ENCODE measurements at places on chromosomes 7 and 10.

GRCh38 chr7:94004024-94004951, at the start of gene BET1:
Gene BET1 (minus strand): TSS chr7:94004355. CDS start chr7:94004216, 139 bp downstream.
- DNase-seq, result peak; percentile 80

DNA sequence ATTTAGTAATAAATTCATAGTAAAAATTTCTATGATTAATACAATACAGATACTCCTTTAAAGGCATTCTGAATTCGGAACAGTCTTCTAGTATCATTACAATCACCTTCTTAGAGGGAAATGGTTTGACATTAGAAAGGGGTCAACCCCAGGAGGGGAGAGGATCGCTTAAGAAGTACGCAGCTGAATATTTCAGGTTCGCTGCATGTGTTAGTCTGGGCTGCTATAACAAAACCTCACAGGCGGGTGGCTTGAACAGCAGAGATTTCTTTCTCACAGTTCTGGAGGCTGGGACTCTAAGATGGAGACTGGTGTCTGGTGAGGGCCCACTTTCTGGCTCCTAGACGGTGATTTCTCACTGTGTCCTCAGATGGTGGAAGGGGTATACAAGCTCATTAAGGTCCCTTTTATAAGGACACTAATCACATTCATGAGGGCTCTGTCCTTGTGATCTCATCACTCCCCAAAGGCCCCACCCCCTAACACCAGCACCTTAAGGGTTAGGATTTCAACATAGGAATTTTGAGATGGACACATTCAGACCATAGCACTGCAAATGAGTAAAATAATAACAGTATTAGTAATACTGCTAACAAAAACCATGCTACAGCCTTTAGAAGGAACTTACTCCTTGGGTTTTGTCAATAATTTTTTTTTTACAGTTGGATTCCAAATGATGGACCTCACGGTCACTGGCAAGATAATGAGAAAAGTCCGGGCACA, 34.0 kb downstream of the GNA12 start:
- DNase-seq, result no peak

GRCh38 chr10:76645341-76645740, 992.3 kb downstream of the KCNMA1 start:
- DNase-seq, result no peak

- DNase-seq, result no peak
Observed at GRCh38 chr7:155187061-155187785, 110.5 kb upstream of the INSIG1 start.

- DNase-seq, result no peak
Observed at GRCh38 chr10:85147346-85148250, 819.2 kb downstream of the CCSER2 start.

- no peak for DNase-seq
Observed at GRCh38 chr10:51103554-51104217, 29.4 kb downstream of the PRKG1 start.

- DNase-seq, result no peak
Observed at GRCh38 chr10:69869291-69869961, 67.7 kb downstream of the COL13A1 start.

- no peak for DNase-seq
Observed at GRCh38 chr10:31940839-31941653, 12.4 kb upstream of the ARHGAP12 start.

- no peak for DNase-seq
Observed at GRCh38 chr7:151851145-151851751, 25.7 kb downstream of the PRKAG2 start.

DNA sequence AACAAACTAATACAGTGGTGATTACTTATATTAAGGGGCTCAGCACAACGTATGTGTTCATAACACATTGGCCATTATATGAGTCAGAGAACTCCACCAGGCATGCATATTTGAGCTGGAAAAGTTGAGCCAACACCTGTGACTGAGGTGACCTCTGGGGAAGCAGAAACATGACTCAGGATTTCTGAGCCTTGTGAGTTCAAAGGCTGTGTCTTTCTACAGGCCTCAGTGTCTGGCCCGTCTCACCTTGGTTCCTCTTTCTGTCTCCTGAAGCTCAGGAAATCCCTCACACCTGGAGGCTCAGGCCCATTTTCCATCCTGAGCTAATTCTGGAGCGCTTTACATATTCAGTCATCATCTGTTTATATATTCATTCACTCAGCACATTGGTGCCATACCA, 230.9 kb upstream of the AGK start:
- no peak for DNase-seq

- no peak for DNase-seq
Observed at GRCh38 chr7:151923097-151923876, 33.0 kb upstream of the GALNTL5 start.

DNA sequence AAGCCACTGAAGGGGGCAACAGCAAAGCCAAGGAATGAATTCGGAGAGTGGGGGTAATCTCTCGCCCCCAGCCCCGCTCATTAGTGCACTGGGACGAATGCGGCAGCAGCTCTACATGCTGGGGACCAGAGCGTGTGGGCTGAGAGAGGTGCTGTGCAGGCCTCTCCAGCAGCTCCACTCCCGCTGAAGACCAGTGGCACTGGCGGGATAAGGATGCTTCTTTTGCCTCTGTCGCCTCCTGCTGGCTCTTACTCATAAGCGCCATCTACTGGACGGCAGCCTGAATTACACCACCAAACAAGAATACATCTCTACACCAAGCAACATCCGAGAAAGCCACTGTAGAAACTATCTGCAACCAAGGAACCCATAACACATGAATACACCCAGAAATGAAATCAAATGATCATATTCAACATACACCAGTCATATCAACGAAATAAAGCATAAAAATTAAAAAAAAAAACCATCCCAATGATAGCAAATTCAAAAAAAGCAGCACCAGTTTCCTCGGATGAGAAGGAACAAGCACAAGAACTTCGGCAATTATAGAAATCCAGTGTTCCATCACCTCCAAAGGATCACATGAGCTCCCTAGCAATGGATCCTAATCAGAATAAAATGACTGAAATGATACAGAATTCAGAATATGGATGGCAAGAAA, 79.0 kb upstream of the TMEM168 start:
- no peak for DNase-seq

GRCh38 chr10:44280226-44281014, 104.5 kb downstream of the CXCL12 start:
- no peak for DNase-seq

DNA sequence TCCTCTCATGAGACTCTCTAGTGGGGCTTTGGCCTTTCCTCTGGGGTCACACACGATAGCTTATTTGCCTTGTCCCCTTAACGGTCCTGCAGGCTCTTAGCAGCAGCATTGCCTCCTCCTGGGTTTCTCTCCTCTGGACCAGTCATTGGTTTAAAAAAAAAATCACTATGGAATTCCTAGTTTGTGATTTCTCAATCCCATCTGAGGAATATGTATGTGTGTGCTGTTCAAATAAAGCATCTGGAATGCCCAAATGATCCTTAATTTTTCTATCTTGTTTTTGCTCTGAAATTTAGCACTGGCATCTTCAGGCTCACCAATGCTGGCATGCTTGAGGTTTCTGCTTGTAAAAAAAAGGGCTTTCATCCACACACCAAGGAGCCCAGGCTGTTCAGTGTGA, 30.5 kb downstream of the ACTA2 start:
- no peak for DNase-seq

- no peak for DNase-seq
Observed at GRCh38 chr10:3701491-3701890, 83.5 kb downstream of the KLF6 start.

DNA sequence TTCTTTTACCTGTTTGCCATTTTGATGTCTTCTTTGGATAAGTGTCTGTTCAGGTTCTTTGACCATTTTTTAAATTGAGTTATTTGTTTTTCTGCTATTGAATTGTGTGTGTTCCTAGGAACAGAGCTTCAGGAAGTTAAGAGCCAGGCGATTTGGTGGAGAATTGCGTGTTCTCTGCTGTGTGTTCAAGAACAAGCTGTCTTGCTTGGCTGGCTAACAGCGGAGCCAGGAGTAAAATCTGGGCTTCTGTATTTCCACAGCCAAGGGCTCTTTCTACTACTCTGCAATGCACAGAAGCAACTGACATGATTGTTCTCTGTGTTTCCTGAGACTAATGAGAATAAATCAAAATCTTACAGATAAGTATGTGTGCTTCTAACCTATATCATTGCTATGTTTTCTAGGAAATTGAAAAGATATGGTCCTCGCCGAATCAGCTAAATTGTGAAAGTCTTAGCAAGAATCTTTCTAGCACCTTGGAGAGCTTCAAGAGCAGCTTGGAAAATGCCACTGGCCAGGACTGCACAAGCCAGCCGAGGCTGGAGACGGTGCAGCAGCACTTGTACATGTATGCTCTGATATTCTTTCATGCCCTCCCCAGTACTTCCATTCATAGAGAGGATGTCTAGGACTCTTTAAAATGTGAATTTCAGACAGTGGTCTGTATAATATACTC, 124.2 kb downstream of the ABCA13 start:
- DNase-seq, result no peak

GRCh38 chr7:46654546-46655443, 733.7 kb upstream of the IGFBP3 start:
- no peak for DNase-seq

DNA sequence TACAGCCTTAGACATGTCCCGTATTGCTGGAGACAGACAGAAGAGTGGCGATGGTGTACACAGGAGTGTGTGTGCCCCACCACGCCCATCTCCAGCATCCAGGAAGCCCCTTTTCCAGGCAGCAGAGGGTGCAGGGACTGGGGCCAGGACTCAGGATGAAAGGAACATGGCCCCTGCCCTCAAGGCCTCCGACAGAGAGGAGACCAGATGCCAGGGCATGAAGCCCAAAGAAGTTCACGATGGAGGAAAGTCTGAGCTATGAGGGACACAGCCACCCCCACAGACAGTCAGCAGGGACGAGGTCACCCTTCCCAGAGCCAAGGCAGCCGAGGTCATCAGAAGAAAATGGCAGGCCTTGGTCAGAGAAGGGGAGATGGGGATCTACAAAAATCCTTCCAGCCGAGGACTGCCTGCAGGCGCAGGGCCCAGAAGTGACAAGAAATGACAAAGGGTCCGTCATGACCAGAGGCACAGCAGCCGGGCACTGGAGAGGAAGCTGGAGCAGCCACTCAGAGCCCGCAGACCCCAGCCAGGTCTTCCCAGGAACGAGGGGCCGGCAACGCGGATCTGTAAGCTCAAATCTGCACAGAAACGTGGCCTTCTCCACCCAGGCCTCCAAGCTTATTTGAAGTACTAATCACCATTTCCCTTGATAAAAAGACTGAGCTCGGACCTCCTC, 78.7 kb upstream of the PPP2R2D start:
- DNase-seq, result no peak

DNA sequence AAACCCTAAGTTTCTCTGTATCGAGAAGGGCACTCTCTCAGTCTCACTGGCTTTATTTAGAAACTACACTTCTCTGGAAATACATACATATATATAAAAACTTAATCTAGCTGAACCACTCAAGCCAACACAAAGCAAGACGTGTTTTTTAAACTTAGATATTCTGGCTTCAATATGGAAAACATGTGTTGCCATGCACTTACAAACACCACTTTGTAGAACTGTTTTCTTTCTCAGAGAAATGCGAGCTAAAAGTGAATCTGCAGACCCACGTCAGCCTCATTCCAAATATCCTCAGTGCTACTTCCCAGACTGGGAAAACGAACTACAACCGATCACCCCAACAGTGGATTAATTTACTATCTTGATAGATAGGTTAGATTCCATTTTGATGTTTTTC, 1.7 kb downstream of the CCDC3 start:
- DNase-seq, result no peak

GRCh38 chr10:129716211-129716681, 247.8 kb downstream of the EBF3 start:
- no peak for DNase-seq

- no peak for DNase-seq
Observed at GRCh38 chr7:1348096-1348822, 111.0 kb downstream of the MICALL2 start.

DNA sequence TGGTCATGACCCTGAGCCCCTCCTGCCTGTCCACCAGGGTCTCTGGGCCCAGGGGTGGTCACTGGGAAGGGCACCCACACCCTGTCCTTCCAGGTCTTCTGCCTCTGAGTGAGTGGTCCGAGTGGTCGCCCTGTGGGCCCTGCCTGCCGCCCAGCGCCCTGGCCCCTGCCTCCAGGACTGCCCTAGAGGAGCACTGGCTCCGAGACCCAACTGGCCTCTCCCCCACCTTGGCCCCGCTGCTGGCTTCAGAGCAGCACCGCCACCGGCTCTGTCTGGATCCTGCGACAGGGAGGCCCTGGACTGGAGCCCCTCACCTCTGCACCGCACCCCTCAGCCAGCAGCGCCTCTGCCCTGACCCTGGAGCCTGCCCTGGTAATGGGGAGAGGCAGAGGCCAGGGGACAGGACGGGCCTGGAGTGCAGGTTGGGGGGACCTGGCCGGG, 13.9 kb upstream of the ZNF862 start:
- DNase-seq, result no peak

- no peak for DNase-seq
Observed at GRCh38 chr7:4099651-4100050, 582.4 kb upstream of the FOXK1 start.

GRCh38 chr10:107163881-107164861, at the start of gene SORCS1:
Gene SORCS1 (minus strand): TSS chr10:107164706.
- DNase-seq, result peak; percentile 51

- no peak for DNase-seq
Observed at GRCh38 chr10:3595736-3596135, 189.3 kb downstream of the KLF6 start.

DNA sequence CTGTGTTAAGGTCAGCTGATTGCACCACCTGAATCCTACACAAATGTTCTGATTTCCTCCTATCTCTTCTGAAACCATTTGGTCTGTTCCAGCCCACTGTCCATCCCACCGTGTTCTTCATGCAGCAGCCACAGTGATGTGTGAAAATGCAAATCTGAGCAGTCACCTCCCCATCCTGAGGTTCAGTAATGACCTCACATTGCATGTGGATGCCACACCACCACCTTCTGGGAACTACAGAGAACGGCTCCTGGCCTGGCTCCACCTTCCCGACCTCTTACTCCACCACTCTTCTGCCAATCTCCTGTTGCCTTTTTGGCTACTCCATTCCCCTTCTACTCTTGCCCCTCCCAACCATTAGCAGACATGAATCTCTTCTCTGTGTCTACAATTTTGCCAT, 244.4 kb downstream of the TNS3 start:
- no peak for DNase-seq

GRCh38 chr7:117675497-117676435, 195.9 kb downstream of the CFTR start:
- DNase-seq, result no peak

GRCh38 chr10:1573981-1574380, 163.3 kb downstream of the ADARB2 start:
- DNase-seq, result no peak

GRCh38 chr7:95927756-95928155, 155.4 kb downstream of the DYNC1I1 start:
- DNase-seq, result no peak

DNA sequence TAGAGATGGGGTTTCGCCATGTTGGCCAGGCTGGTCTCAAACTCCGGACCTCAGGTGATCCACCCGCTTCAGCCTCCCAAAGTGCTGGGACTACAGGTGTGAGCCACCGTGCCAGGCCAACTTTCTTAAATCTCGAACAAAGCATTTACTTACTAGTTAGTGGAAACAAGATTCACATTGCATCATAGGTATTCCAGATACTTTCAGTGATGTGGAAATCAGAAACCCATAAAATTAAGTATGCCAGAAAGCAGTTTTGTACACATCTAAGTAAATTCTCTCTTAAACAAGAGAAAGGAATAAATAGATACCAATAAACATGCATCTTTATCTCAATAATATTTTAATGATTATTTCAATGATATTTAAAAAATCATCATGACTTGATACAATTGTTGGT, 75.5 kb downstream of the DGKI start:
- DNase-seq, result no peak

- DNase-seq, result no peak
Observed at GRCh38 chr10:89981891-89982290, 280.5 kb downstream of the KIF20B start.

- no peak for DNase-seq
Observed at GRCh38 chr10:77251297-77252013, 386.2 kb downstream of the KCNMA1 start.
